ENCODE measurements at places on chromosomes 6 and 20.
A peak's percentile ranks its signal among the peaks of the same experiment; 100 is the strongest.

- DNase-seq: no peak
Observed at GRCh38 chr20:43183536-43184070, 6.1 kb downstream of the PTPRT start.

DNA sequence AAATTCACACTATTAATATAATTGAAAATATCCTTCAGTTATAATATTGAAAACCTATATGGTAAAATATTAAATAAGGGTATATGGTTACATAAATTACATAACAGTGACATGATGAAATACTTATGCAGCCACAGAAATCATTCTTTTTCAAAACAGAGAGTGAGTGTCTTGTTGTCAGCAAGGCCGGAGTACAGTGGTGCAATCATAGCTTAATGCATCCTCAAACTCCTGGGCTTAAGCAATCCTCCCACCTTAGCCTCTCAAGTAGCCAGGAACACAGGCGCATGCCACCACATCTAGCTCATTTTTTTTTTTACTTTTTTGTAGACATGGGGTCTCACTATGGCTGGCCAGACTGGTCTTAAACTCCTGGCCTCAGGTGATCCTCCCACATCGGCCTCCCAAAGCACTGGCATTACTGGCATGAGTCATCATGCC is 40.4 kb downstream of the FAM8A1 start:
- DNase-seq: no peak

DNA sequence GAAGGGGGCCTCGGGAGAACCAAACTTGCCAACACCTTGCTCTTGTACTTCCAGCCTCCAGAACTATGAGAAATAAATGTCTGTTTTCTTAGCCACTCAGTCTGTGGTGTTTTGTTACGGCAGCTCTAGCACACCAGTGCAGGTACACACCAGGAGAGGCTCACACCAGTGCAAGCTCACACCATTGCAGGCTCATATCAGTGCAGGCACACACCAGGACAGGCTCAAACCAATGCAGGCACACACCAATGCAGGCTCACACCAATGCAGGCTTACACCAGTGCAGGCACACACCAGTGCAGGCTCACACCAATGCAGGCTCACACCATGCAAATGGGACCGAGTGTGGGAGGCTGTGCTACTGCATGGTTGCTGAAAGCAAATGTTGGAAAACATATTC is 4.9 kb upstream of the CTCFL start:
- no peak for DNase-seq

- DNase-seq: no peak
Observed at GRCh38 chr6:45420909-45421708, 43.4 kb upstream of the SUPT3H start.

- DNase-seq: no peak
Observed at GRCh38 chr6:33211666-33212422, 3.5 kb downstream of the RING1 start.

GRCh38 chr6:147765541-147765940 is 257.1 kb downstream of the SAMD5 start:
- DNase-seq: no peak

DNA sequence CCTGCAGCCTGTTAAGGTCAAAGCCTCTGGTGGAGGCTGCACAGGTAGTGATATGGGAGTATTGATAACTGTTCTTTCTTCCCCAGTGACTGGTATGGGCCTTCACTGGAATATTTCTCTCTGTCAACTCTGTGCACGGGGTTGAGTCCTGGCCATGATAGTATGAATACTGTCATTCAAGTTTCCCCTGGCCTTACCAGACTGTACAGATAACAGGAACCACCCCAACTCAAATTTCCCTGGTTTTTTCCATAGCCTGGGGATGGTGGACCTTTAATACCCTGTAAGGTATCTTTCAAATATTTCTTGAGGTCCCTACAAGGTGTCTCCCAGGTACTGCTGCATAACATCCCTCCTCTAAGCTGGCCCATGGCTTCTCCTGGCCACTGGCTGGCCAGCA is 51.4 kb upstream of the TNFAIP3 start:
- no peak for DNase-seq

GRCh38 chr6:48765352-48765961 is 654.5 kb upstream of the PTCHD4 start:
- peak; percentile 59 for DNase-seq

- DNase-seq: no peak
Observed at GRCh38 chr20:63265891-63266515, 6.6 kb upstream of the ARFGAP1 start.

DNA sequence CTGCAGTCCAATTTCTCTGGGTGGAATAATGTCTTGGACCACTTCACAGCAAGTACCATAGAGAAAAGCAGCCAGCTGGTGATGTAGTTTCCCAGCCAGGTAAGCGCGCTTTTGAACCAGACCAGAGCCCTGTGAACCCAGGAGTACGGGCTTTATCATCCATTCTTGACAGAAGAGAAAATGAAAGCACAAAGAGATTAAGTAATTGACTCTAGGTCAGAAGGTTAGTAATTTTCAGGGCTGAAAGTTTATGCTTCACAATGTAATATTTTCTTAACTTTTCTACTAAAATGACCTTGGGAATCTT is 7.1 kb upstream of the UST start:
- no peak for DNase-seq

DNA sequence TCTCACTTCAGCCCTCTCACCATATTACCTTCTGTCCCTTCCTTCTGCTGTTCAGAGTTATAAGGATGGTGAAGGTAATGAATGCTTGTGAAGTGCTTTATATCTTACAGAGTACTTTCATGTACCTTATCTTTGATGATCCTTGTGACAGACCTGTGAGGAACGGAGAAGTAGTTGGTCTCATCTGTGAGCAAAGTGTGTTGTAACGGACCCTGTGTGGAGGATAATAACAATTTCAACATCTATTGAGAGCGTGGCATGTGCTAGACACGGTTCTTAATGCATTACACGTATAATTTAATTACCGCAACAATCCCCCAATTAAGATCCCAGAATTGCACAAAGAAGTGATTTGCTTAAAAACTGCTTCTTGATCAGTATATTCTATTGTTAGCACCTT is 124.6 kb downstream of the ANKS1A start:
- DNase-seq: no peak

GRCh38 chr6:157298216-157298724 is 25.0 kb downstream of the TMEM242 start:
- DNase-seq: no peak

DNA sequence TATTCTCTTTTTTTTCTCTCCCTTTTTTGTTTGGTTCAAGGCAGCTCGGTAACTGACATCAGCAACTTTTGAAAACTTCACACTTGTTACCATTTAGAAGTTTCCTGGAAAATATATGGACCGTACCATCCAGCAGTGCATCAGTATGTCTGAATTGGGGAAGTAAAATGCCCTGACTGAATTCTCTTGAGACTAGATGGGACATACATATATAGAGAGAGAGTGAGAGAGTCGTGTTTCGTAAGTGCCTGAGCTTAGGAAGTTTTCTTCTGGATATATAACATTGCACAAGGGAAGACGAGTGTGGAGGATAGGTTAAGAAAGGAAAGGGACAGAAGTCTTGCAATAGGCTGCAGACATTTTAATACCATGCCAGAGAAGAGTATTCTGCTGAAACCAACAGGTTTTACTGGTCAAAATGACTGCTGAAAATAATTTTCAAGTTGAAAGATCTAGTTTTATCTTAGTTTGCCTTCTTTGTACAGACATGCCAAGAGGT is 10.6 kb downstream of the HEY2 start:
- DNase-seq: no peak

GRCh38 chr20:961768-962167 is 40.3 kb downstream of the RSPO4 start:
- no peak for DNase-seq

- DNase-seq: no peak
Observed at GRCh38 chr6:163825033-163825432, 410.5 kb downstream of the QKI start.

- no peak for DNase-seq
Observed at GRCh38 chr6:29593199-29593855, 8.4 kb downstream of the OR2H2 start.

DNA sequence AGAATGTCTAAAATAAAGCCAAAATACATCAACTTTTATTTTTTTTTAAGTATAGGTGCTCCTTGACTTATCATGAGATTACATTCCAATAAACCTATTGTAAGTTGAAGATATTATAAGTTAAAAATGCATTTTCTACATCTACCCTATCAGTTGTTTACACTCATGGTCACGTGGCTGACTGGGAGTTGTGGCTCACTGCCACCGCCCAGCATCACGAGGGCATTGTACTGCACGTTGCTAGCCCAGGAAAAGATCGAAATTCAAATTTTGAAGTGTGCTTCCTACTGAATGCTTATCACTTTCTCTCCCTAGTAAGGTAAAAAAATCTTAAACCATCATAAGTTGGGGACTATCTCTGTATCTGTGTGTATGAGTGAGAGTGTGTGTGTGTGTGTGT is 126.6 kb upstream of the RIN2 start:
- no peak for DNase-seq

DNA sequence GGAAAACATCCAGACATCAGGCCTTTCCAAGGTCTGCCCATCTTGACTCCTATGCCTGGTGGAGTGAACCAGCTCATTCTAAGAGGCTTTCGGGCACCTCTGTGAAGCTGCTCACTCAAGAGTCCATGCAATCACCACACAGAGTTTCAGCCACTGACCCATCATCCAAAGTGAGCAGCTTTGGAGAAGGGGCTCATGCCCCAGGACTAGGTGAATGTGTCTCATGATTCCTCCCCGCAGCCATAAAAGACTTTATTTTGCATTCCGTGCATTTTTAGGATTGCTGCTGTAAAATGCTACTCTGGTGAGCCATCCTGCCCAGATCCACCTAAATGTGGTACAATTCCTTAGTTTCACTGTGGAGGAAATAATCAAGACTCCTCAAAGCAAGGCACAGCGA is 44.5 kb upstream of the EZR start:
- no peak for DNase-seq

- no peak for DNase-seq
Observed at GRCh38 chr6:68756454-68757375, 121.6 kb downstream of the ADGRB3 start.

DNA sequence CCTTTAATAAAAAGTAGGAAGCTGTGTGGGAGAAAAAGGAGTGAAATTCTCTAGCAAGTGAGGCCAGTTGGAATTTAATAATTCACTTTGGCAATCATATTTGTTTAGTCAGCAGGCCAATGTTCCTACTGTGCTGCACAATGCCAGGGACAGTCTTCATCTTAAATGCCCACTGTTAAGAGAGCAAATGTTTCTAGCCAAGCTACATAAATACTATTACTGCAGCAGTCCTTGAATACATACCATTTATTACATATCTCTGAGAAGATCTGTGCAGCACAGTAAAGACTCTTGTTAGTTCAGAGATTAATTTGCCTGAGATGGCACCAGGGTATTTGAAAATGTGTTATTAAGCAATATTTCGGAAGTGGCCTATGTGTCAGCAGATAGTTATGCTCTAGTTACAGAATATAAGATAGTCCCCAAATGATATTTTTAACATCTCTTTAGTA is 105.4 kb downstream of the OGFRL1 start:
- no peak for DNase-seq

DNA sequence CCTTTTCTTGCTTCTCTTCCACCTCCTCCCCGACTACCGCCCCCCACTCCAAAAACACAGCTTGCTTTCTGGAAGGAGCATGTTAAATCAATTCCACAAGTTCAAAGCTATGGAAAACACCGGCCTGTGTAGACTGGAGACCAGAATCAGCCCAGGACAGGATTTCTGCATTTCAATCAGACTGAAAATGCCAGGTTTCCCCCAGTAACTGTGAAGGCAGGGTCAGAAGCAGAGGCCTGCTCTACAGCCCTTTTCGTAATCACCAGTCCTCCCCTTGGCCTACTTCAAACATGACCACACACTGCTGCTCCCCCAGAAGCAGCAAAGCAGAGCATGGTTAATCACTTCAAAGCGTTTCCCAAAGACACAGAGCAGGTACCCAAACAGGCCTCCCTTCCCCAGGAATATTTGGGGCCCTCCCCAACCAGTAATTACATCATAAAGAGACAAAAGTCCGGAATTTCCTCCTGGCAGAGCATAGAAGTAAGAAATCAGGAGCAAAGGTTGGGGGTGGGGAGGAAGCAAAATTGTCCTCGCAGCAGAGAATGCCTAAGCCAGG is 38.4 kb downstream of the ZMYND8 start:
- DNase-seq: no peak

DNA sequence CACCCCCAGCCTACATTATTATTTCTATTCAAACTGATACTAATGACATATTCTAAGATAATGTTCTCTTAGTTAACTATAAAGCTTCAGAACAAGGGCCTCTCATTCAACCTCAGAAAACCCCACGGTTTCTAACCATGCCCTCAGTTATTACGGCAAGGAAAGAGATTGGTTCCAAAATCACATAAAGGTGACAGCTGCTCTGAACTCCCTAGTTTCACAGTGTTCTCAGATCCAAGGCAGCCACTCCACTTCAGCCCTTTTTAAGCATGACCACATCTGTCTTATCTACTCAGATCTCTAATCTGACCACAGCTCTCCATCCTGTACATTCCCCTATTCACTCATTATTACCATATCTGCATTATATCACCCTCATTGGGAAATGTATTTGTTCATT is 98.8 kb upstream of the CEP85L start:
- no peak for DNase-seq

DNA sequence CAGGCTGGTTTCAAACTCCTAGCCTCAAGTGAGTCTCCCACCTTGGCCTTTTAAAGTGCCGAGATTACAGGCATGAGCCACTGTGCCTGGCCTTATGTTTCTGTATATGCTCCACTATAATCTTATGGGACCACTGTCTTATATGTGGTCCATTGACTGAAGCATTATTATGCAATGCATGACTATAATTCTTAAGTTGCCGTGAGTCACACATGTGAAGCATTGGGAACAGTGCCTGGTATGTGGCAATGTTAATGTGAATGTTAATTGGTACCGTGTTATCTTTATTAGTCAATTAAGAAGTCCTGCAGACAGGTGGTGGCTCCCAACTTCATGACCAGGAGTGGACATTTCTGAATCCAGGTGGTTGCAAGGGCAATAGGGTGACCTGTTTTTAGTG is 14.7 kb upstream of the ASXL1 start:
- DNase-seq: no peak

GRCh38 chr6:49979584-49979983 is 10.2 kb upstream of the DEFB113 start:
- DNase-seq: no peak

DNA sequence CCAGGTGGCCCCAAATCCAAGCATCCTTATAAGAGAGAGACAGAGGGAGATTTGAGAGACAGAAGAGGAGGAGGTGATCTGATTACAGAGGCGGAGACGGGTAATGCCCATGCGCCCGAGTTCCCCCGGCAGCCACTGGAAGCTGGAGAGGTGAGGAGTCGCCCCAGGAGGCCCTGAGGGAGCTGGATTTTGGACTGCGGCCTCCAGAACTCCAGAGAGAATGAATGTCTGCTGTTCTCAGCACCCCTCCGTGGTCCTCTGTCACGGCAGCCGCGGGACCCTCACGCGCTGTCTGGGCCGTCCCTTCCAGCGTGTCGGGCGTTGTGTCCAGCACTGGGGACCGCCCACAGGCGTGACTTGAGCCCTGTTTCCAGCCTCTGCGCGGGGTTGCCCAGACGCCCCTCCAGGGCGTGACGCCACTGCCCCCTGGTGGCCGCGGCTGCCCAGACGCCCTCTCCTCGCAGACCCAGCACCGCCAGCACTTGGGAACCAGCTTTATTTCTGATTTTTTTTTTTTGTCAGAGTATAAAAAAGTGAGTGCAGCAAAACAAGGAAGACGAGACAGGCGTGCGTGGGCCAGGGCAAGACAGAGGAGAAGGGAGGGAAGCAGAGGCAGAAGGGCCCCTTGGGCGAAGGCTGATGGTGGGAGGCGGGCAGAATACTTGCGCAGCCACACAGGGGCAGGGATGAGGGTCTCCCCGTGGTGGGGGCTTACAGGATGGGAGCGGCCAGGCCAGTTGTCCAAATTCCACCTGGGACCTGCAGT is 4.1 kb upstream of the ZNF512B start:
- peak; percentile 62 for DNase-seq

Data from HCT116 (cell line).